ENCODE measurements at places on chromosomes 16 and 17.

- no peak for DNase-seq
Measured at GRCh38 chr16:76193906-76194615, 83.1 kb upstream of the CNTNAP4 start.

- no peak for DNase-seq
Measured at GRCh38 chr17:9792181-9792840, 919 bp upstream of the DHRS7C start.

DNA sequence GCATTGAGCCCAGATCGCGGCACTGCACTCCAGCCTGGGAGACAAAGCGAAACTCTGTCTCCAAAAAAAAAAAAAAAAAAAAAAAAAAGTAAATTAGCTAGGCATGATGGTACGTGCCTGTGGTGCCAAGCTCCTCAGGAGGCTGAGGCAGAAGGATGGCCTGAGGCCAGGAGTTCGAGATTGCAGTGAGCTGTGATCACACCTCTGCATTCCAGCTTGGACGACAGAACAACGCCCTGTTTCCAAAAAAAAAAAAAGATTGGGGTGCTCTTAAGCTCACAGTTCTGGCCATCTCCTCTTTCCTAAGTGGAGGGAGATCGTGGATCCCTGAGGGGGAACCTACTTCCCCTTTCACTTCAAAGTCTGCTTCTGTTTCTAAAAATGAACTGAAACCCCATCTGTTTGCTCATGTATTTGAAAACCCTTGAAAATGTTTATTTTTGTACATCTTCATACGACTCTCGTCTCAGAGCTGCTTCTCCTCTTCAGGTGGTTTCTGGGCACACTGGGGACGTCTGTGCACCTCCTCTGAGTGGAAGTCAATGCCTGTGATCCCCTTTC, 138.8 kb downstream of the PRKCA start:
- no peak for DNase-seq

GRCh38 chr17:28745786-28746411, 2.1 kb downstream of the TRAF4 start:
- no peak for DNase-seq

DNA sequence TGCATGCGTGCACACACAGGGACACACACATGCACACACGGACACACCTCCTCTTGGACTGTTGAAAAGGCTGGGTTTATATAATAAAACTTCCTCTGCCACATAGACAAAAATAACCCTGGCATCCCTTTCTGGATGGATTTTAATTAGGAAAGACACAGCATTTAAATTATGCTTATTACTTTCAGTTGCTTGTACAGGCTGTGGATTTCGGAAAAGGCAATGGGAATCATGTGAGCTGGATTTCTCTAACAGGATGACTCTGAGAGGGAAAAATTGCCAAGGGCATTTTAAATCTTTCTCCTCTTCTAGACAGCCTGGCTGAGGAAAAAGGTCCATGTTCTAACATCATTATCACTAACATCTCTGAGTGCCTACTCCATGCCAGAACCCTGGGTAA, 75.9 kb downstream of the HLF start:
- no peak for DNase-seq
